Cardiac muscle cell (in vitro differentiated cells and primary cell): ENCODE measurements at places on chromosomes 13 and 19.
A peak's percentile ranks its signal among the peaks of the same experiment; 100 is the strongest.

DNA sequence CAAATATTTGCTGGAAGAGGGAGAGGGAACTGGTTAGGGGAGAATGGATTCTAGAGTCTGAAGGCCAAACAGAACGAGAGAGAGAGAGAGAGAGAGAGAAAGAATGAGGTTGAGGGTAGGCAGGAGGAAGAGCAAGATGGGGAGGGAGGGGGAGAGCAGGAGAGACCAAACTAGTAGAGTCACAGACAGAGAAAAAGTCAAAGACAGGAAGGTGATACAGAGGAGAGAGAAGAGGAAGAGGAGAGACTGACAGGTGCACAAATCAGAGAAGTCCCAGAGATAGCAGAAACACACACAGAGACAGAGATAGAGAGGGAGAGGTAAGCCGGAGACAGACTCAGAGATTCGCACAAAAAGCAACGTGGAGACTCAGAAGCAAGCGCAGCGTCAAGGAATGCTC lies 5.6 kb upstream of the CACNG6 start:
- DNase-seq, result no peak

DNA sequence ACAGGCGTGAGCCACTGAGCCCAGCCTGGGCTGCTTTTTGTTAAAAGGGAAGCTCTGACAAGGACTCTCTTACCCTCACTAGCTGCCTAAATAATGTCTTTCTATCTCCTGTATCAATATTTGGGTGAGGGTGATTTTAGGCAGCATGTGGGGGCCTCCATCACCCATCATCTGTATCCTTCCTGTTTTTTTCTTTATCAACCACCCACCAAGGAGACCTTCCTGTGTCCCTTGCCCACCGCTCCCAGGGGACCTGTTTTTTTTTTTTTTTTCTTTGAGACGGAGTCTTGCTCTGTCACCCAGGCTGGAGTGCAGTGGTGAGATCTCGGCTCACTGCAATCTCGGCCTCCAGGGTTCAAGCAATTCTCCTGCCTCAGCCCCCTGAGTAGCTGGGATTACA lies 5.4 kb upstream of the NDUFB7 start:
- DNase-seq, result no peak

GRCh38 chr19:42362891-42363440 lies 27.1 kb downstream of the CNFN start:
- no peak for DNase-seq

GRCh38 chr19:47723581-47723940 lies 10.3 kb downstream of the EHD2 start:
- peak; percentile 92 for DNase-seq

DNA sequence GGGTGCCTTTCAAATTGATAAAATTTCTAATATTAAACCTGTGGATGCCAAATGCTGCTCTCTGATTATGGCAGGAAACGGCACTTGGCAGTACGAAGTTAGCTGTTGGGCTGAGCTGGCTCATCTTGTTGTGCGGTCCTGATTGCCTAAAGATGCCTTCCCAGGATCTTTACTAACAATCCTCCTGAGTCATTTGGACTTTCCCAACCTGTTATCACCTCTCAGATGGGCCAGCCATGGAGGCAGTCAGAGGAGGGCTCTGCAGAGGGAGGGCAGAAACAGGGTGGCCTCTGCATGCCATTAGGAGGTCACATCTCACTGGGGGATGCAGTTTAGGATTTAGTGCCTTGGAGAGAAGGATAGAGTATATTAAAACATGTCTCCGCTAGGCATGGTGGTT lies 27.3 kb downstream of the ALOX5AP start:
- DNase-seq, result peak; percentile 54

DNA sequence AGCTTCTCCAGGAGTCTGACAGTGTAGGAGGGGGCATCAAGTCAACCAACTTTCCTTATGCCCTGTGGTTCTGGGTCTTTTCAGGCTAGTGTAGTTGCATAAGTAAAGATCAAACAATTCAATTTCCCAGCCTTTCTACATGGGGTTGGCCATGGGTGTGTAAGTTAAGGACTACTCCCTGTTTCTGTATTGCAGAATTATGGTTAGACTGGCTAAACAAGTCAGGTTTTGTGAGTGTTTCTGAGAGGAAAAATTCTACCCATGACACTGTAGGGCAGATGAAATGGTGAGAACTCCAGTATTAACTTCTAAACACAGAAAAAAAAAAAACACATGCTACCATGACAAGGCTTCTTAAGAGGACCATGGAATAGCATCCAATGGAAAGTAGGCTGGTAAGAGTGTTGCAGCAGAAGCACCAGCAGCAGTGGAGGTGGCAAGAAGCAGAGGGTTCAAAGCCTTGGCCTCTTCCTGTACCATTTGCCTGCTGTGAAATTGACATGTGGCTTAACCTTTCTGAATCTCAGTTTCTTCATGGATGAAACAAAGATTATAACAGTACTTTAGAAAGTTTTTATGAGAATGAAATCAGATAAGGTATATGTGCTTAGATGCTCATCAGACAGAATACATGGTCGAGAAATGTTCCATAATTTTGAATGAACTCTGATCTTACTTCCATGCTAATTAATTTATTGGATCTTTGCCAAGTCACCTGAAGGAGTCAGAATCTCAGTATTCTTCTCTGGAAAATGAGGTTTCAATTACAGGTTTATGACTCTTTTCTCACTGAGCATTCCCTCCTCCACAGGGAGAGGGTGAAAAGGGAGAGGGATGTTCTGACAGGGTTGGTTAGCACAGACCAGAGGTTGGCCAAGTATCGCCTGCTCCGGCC lies 11.4 kb upstream of the SCEL start:
- no peak for DNase-seq

GRCh38 chr13:93867481-93867880 lies 612.0 kb downstream of the DCT start:
- DNase-seq, result no peak

DNA sequence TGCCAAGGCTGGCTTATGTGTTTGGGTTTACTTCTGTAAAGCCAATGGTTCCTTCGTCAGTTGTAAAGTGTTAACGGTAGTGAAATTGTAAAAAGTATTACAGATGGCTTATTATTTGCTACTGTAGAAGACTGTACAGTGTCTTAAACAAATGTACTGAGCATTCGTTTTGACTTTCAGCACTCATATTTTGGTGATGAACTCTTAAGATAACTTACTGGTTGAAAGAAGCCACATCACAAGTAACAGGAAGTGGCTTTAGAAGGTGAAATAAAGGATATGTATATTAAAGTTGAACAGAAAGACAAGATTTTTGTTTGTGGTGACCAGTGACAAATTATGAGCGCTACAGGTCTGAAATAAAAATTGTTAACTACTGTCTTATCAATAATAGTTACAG lies 64.2 kb downstream of the URI1 start:
- DNase-seq, result no peak

DNA sequence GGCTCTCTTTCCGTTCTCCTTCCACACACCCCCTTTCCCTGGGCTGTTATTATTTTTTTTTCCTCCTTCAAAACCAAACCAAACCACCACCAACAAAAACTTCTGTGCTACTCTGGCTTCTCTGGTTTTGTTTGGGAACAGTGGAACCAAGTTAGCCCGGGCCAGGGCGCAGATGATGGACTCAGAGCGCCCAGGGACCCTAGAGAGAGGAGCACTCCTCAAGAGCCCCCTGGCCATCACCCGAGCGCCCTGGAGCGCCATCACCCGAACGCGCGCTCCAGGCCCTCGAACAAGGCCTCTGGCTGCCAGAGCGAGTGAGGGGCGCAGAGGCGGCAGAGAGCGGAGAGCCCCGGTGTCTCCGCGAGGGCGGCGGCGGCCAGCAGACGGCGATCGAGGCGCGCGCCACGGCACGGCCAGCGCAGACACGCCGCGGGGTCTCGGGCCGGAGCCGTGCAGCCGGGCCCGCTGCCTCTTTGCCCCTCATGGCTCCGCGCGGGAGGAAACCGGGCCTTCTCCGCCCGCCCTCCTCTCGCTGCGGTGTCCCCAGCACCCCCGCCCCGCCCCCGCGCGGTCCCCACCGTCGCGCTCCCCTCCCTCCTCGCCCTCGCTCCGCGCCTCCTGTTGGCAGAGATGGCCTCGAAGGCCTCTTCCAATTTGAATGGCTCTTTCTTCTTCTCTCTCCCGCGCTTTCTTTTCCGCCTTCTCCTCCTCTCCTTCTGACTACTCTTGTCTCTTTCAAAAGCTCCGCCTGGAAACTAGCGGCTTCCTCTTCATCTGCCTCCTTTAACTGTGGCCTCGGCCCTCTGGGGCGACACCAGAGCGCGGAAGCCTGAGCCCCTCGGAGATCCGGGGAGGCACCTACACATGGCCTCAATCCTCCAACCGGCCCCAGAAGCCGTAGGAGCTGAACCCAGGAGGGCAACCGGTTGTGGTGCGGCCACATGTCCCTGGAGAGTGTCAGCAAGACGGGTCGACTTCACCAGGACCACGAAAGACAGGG lies 4.1 kb upstream of the SOX1 start:
- DNase-seq, result no peak

GRCh38 chr19:41869374-41869955 lies 7.6 kb upstream of the CD79A start:
- no peak for DNase-seq

- no peak for DNase-seq
Measured at GRCh38 chr13:50668049-50668448, 175.4 kb downstream of the DLEU7 start.

DNA sequence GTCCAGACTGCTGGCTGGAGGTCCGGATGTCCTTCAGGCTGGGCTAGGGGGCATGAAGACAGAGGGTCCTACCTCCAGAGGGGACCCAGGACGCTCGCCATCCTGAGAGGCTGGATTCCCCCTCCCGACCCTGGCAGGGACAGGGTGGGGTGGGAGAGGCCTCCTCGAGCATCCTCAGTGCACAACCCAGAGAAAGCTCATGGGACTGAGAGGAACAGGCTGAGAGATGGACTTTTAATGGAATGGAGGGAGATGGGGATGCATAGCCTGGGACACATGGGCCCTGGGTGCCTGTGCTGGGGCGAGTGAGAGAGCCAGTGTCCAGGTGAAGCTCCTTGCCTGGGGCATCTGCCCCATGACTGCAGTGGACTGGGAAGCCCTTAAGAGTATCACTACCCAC lies 3.1 kb downstream of the ACTL9 start:
- no peak for DNase-seq

DNA sequence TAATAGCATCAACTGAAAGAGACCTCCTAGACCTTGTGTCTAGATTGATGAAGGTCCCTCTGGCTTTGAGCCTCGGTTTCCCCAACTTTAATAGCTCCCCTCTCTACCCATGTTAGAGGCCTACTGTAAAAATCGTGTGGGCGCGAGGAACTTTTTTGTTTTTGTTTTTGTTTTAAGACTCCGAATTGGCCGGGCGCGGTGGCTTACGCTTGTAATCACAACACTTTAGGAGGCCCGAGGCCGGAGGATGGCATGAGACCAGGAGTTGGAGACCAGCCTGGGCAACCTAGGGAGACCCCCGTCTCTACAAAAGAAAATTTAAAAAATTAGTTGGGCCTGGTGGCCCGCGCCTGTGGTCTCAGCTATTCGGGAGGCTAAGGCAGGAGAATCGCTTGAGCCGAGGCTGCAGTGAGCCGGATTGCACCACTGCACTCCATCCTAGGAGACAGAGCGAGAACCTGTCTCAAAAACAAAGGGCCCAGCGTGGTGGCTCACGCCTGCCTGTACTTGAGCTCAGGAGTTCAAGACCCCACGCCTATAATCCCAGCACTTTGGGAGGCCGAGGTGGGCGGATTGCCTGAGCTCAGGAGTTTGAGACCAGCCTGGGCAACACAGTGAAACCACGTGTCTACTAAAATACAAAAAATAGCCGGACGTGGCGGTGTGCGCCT lies 858 bp upstream of the PPP6R1 start:
- no peak for DNase-seq

DNA sequence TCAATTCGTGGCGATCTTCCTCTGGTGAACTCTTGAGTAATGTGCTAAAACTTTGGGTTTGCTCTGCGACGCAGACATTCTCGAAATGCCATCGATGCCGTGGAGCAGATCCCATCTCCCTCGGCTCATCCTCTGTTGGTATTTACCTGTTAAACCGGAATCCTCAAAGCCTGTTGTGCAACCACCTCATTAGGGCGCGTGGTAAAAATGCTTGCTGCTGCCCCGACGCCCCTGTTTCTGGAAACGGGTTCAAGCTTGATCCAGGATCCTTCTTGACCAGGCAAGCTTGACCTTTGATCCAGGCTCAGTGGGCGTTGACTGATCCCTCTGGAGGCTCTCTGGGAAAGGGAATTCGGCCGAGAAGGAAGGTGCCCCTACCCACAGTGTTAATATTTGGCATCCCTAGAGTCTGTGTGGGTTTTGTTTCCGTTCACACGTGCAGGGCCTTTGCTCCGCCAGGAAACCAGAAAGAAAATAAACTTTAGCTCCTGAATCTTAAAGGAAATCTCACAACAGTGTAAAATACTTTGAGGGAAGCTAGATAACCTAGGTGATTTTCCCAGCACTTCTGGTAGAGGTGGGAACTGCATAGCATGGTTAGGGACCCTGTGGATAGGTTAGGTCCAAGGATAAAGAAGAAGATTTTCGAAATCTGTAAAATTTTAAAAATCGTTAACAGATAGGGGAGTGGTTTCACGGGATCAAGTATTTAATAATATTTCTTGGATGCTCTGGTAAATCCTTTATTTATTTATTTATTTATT lies 1.1 kb downstream of the LSM14A start:
- DNase-seq, result peak; percentile 29

GRCh38 chr13:67630640-67631039 lies 400.5 kb upstream of the PCDH9 start:
- no peak for DNase-seq
